ENCODE measurements at places on chromosomes 13 and 19. TPM values are rescaled to one million over a fixed set of nuclear protein-coding genes. Genes with fewer than 3 reads are reported as not detected.

DNA sequence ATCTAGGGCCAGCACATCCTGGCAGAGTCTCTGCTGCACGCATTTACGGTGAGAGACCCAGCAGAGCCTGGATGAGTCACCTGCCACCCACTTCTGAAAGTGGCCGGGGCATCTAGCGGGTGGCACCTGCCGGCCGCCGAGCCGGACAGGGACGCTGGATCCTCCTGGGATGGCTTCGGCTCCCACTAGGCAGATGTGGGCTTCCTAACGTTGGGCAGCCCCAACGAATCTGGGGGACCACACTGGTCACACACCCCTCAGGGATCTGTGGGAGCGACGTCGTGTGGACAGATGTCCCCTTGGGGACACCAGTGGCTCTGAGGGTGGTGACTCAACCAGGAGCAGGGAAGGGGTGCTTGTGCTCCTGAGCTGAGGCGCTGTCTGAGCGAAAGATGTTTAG lies 32.2 kb downstream of the TMEM255B start:
- no peak for DNase-seq

The WIZ gene
- 11.5 TPM for total RNA-seq

DNA sequence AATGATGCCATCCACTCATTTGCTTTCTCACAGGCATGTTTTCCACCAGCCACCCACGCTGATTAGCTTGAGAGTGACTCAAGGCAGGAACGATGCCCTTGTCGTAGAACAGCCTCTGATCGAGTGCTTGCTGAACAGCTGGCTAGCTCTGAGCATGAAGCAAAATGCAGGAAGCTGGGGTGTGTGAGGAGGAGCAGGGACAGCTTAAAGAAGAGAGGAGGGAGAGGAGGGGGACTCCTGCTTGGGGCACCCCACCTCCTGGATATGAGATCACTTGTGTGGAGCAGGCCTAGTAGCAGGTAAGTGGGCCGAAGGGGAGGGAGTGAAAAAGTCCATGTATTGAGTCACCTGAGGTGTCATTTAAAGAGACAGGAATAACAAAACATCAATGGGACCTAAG lies 48.8 kb downstream of the IRS2 start:
- no peak for DNase-seq

The SIGLEC14 gene
- total RNA-seq = 1.6 TPM

DNA sequence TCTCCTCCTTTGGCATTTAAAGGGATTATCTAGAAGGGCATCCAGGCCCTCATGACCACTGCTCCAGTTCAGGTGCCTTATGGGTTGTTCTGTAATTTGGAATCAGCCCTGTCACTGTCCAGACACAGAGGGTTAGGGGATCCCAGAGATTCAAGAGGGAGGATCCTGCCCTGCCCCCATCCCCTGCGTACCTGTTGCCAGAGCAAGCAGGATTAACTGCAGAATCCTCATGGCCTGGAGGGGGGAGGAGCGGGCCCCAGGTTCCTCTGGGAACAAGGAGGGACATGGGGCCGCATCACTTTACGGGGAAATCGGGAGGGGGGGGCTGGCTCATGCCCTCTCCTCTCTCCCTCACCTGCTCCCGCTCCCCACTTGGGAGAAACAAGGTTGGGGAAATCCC lies 1.0 kb downstream of the KLK11 start:
- no peak for DNase-seq

DNA sequence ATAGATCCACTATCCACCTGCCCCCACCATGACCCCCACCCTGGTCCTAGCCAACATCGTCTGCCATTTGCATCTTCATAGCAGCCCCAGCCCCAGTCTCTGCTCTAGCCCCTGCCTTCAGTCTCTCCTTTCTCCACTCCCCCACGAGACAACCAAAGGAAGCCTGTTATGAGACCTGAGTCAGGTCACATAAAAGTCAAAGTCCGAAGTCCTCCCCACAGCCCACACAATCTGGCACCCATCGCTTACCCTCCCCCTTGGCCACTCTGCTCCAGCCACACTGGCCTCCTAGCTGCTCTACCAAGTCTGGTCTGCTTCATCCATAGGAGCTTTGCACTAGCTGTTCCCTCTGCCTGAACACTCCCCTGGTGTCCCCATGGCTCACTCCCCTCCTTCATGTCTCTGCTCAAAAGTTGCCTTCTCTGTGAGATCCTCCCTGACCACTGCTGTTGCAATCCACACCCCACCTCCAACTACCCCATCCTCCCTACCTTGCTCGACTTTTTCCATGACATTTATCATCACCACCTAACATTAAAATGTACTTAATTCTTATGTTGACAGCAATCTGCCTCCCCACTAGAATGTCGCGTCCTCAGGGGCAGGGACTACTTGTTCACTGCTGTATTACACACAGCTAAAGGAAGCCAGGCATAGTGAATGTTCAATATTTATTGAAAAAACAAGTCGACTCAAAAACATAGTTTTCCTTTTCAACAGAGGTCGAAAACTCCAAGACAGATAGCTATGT lies 1.2 kb upstream of the PLEKHG2 start:
- DNase-seq = peak; percentile 66
